Foreskin keratinocyte (primary cell): ENCODE measurements at places on chromosomes 16 and 17.
A peak's percentile ranks its signal among the peaks of the same experiment; 100 is the strongest.

DNA sequence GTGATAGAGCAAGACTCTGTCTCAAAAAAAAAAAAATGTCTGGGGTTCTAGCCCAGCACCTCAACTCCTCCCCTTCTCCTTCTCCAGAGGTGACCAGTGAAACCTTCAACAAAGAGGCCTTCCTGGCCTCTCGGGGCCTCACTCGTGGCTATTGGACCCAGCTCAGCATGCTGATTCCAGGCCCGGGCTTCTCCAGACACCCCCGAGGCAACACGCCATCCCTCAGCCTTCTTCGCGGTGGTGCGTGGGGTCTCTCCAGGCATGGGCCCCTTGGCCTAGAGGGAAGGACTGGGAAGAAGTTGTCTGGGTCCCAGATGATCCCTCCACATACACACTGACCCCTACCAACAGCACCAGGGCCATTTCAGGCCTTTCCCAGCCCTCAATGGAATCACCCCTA, 3.5 kb upstream of the CXCL16 start:
- no peak for DNase-seq

- no peak for DNase-seq
Observed at GRCh38 chr17:28646039-28646754, 1.2 kb upstream of the BLTP2 start.

GRCh38 chr16:70700101-70701020, 14.5 kb upstream of the MTSS2 start:
- peak; percentile 81 for DNase-seq

- DNase-seq = no peak
Observed at GRCh38 chr17:76517638-76518038, 16.4 kb upstream of the RHBDF2 start.

- no peak for DNase-seq
Observed at GRCh38 chr17:38746004-38746848, 1.9 kb downstream of the PCGF2 start.

DNA sequence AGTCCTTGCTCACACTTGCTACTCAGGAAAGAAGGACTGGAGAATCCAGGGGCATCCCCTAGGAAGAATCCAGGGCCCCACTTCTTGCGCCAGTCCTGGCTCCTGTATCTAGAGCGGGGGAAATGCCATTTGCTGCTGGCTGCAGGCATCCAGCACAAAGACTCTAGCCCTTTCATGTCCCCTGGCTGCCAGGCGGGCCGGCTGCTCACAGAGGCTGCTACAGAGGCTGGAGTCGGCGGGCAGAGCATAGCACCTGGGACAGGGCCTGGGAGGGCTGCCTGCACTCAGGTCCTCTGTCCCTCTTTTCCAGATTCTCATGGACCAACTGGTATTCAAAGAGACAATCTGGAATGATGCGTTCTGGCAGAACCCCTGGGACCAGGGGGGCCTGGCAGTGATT, 13.8 kb downstream of the SMIM5 start:
- no peak for DNase-seq

- peak; percentile 78 for DNase-seq
Observed at GRCh38 chr16:68790130-68790761, 53.1 kb upstream of the TANGO6 start.

- DNase-seq = no peak
Observed at GRCh38 chr16:2687531-2688308, 5.4 kb downstream of the KCTD5 start.

DNA sequence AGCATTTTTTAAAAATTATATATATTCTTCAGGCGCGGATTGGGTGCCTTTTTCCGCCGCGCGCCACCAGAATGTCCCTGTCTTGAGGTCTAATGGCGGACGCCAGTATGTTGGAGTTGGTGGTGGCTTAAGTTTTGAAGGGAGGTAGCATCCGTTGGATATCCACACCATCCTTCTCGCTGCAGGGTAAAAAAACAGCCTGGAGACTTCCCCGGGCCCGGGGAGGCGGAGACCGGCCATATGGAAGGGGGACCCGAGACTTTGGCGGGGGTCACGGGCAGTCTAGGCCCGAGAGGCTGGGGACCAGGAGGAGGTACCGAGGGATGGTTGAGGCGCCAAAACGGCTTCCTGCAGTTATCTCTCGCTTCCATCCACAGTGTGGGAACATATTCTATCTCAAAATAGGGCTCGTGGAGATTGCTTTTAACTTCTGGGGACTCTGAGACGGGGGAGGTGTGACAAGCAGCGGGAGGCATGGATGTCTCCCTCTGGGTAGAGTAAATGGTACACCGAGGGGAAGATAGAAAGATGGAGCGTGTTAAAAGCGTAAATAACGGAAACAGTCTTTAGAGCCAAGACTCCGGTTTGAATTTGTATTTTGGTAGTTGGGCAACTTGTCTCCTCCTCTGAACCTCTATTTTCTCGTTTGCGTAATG, at the start of gene SF3B3:
Gene SF3B3, plus strand, starts transcription at position 74 of the 656 bp plus-strand sequence. CDS start 2,841 bp downstream, outside the sequence.
- peak; percentile 47 for DNase-seq

DNA sequence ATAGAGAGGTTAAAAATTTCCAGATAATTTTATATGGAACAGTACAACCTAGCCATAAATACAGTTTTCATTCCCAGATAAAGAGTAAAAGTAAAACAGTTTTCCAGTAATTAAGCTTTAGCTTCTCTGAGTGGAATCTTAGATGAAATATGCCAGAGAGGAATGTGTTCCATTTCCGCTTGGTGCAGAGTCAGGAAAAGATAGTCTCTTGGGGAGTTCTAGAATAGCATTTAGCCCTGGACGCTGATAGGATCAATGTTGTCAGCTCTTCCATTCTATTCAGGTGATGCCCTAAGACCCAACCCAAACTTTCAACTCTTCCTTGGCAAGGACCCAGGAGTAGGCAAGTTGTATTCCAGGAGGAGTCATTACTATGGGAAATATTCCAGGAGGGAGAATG, 30.9 kb upstream of the ABCA3 start:
- DNase-seq = no peak

DNA sequence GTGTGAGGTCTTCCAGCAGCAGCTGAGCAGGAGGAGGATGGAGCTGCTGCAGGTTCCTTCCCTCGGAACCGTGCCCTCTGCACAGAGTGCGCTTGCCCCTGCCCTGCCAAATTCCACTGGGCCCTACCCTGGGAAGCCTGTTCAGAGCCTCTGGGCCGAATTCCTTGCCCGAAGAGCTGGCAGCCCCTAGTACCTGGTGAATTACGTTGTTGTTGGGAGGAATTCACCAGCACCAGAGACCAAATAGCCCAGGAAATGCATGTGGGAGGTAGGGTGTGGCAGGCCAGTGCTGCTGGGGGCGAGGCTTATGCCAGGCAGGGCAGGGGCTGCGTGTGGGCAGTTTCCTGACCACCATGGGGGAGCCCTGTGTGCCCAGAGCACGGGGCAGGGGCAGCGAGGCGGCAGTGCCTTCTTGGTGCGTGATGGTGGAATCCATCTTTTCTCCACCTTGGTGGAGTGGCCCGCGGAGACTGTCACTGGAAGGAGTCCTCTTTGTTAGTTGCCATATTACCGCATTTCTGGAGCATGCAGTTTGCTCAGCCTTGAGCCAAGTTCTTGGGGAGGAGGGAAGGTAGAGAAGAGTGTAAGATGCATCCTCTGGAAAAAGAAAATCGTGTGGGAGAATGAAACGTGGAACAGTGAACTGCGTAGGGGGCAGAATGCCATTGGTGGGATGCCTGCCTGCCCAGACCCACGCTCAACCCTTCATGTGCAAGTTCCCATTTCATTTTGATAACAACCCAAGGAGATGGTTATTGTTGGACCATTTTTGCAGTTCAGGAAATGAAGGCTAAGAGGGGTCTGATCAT, 2.3 kb downstream of the MRC2 start:
- no peak for DNase-seq

GRCh38 chr17:76530095-76530723, 7.3 kb downstream of the CYGB start:
- DNase-seq = peak; percentile 51

- no peak for DNase-seq
Observed at GRCh38 chr16:11597235-11598095, 10.7 kb upstream of the LITAF start.

DNA sequence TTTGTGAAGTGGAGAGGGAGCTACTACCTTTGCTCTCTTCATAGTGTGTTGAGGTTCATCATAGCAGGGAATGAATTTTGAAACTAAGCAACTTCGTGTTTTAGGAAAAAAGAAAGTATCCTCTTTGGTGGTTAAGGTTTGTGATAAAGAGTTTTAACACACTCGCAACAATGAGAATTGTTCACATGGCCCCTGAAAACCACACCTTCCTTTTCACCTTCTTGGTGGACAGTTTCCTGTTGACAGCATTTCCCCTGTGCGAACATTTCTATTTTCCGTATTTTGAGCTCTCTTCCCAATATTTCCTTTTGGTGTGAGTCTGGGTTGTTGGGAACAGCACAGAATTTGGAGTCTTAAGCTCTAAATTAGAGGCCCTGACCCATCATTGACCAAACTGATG, 3.8 kb downstream of the OR4D2 start:
- no peak for DNase-seq

DNA sequence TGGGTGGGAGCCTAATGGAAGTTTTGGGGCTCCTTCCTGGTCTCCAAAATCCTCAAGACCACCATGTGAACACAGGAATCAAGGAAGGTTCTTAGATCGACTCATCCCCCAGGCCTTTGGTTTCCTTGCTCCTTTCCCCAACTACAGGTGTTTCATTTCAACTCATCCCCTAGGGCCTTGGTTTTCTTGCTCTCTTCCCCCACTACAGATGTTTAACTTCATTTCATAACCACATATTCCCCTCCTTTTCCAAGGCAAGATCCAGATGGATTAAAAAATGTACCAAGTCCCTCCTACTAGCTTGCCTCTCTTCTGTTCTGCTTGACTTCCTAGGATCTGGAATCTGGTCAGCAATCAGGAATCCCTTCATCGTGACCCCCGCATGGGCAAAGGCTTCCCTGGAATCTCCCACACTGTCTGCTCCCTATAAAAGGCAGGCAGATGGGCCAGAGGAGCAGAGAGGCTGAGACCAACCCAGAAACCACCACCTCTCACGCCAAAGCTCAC, at the start of gene CCL11:
Gene CCL11, plus strand, starts transcription at position 457 of the 507 bp plus-strand sequence. CDS start 67 bp downstream, outside the sequence.
- no peak for DNase-seq

DNA sequence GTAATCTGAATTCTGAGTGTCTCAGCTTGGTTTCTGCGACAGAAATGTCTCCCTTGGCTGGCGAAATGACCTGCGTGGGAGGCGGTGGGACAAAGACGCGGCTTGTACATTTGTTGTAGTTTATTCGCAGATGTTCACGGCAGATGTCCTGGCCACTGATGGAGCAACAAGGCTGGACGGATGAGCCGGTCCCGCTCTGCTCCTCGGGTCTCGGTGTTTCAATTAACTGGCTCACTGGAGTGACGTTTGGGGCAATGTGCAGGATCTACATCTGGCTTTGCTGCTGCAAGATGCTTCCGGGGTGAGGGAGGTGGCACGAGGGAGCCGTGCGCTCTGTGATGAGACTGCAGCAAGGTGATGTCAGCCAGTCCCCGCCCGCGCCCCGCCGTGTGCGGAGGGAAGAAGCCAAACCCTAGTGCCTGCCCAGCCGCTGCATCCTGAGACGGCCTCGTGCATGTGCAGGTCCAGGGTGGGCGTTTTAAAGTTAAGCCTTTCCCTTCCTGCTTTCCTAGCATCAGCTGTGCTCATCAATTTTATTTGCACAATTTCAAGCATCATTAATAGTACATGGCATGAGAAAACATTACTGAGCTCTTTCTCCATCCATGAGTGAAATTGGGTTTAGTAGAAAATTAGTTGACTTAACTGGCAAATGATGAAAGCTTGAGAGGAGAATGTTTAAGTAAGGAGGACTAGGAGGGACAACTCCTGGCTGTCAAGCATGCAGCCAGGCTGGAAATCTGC, 44.4 kb downstream of the MGAT5B start:
- no peak for DNase-seq

DNA sequence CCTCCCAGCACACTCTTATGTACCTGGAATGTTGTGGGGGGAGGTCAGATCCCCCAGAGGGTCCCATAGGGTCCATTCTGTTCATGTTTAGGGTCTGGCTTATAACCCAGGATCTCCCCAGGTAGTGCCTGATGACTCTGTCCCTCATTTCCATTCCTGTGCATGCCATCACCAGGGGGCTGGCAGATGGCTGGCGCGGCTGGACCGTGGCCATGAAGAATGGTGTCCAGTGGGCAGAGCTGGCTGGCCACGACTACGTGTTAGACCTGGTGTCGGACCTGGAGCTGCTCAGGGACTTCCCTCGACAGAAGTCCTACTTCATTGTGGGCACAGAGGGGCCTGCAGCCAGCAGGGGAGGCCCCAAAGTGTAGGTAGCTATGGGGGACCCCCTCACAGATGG, 35.0 kb upstream of the ALKBH5 start:
- no peak for DNase-seq

DNA sequence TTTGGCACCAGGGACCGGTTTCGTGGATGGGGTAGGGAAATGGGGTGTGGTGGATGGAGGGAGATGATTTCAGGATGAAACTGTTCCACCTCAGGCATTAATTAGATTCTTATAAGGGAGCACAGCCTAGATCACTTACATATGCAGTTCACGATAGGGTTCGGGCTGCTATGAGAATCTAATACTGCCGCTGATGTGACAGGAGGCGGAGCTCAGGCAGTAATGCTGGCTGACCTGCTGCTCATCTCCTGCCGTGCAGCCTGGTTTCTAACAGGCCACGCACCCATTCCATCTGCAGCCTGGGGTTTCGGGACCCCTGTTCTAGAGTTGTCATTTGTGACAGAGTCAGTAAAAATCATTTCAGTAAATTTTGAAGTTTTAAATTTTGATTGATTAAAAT, 99.7 kb downstream of the CHD9 start:
- no peak for DNase-seq

DNA sequence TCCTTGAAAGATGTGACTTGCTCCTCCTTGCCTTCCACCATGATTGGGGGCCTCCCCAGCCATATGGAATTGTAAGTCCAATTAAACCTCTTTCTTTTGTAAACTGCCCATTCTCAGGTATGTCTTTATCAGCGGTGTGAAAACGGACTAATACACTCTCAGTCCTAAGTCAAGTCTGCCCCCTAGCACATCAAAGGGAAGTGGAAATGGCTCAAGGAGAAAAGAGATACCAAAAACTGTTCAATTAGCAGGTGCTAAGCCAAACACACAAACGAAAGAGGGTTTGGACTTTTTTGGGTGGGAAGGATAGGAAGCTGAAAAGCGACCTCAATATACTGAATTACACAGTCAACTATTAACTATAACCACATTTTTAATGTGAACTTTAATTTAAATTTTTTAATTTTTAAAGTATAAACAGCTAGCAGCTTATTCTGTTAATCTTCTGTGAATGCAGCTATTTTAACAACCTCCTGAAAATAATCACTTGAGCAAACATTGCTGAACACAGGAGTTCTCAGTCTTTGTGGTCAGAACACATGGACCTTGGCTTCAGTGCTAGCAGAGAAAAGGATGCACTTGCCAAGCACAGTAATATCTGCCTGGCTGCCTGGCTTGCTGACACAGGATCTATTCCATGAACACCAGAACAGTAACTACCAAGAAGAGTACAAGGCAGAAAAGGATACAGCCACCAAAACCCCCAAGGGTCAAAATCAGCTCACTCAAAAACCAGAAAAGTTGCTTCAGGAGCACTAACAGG, 10.9 kb downstream of the ZNF18 start:
- no peak for DNase-seq

- DNase-seq = no peak
Observed at GRCh38 chr16:27582883-27583282, 32.9 kb downstream of the KATNIP start.

GRCh38 chr17:49438436-49439278, 24.0 kb upstream of the PHB1 start:
- no peak for DNase-seq
